ENCODE measurements at places on chromosomes 3 and 15. TPM values are rescaled to one million over a fixed set of nuclear protein-coding genes. Genes with fewer than 3 reads are reported as not detected.

CHL1 gene
- total RNA-seq, result not detected

DTX3L gene
- 39.8 TPM for total RNA-seq

ANKRD63 gene
- total RNA-seq, result not detected

GPR62 gene
- not detected for total RNA-seq

RASGRP1 gene
- 94.7 TPM for total RNA-seq

CFAP92 gene
- total RNA-seq, result not detected
